Right ventricle myocardium superior (tissue), 1 donor: ENCODE measurements at places on chromosomes 1 and 21.
A peak's percentile ranks its signal among the peaks of the same experiment; 100 is the strongest.

- no peak for DNase-seq
Measured at GRCh38 chr1:243718893-243719292, 131.2 kb downstream of the AKT3 start.

DNA sequence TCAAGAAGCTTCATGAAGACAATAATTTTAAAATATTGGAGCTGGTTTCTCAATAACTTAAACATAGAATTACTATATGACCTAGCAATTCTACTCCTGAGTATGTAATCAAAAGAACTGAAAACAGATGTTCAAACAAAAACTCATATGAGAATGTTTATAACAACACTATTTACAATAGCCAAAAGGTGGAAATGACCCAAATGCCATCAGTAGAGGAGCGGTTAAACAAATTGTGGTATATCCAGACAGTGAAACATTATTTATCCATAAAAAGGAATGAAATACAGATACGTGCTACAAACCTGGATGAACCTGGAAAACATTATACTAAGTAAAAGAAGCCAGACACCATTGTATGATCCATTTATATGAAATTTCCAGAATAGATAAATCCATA is 62.8 kb upstream of the UBE2U start:
- DNase-seq = no peak

GRCh38 chr1:110266834-110267233 is 56.7 kb downstream of the KCNC4 start:
- DNase-seq = no peak

DNA sequence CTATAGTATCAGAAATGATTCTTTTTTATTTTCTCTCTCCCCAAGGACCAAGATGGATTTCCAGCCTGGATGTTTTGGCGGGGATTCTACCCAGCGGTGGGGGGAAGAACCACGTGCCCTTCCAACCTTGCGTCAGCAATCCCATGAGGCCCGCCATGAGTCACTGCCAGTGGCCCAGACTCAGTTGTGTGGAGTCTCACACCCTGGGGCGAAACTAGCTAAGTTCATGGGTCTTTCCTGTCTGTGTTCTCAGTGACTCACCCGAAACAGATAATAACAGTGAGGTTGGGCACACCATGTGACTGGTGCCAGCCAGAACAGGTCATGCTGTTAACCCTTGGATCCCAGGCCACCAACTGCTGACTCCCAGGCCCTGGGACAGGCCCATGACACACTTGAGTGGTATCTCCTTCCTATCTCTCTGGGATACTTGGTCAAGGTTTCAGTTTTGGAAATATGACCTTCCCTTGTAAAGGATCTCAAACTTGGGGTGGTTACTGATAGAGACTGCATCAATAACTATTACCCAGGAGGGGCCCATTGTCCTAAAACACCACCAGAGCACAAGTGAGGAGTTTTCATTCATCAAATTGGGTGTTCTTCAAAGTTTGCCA is 98.0 kb upstream of the DUSP10 start:
- peak; percentile 81 for DNase-seq

DNA sequence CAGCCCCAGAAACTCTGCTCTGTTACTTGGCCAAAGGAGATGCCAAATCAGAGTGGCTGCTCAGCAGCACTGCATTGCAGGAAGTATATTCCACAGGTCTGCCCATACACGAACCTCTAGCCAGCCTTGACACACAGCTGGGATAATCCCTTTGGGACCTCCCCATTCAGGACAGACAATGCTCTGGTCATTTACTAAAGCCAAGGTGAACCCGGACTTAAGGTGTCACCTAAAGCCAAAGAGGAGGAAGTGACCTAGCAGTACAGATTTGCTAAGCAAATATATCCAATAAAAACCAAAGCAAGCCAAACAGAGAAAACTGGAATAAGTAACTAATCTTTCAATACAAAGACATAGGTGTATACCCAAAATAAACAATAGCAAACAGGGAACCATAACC is 27.7 kb downstream of the COPA start:
- DNase-seq = no peak
